H9 (cell line): ENCODE measurements at places on chromosomes 12 and 14. TPM values are rescaled to one million over a fixed set of nuclear protein-coding genes. Genes with fewer than 3 reads are reported as not detected.
A peak's percentile ranks its signal among the peaks of the same experiment; 100 is the strongest.

DNA sequence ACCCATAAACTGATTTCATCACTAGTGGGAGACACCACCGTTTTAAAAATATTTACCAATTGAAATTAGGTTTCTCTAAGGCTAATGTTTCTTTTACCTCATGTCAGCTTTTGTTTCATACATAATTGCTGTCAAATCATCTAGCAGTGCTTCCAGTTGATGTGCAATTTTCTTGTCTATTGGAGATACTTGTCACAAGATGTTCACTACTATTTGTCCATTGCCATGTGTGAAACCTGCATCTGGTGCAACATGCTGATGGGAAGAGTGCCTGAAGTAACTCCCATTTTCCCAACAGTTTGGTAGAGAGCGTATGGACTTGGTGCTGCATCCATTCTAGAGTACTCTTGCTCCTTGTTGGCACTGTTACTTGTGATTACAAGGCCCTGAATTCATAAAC lies 9.7 kb downstream of the XPOT start:
- no peak overlapping the region for H3K27ac ChIP-seq
- no peaks in the 10 kb centered on the region for H3K27me3 ChIP-seq
- DNase-seq, result no peak
- peaks cover 83% of the 10 kb centered on the region for H3K36me3 ChIP-seq

- H3K27me3 ChIP-seq, result no peaks in the 10 kb centered on the region
- H3K36me3 ChIP-seq, result peaks cover 3% of the 10 kb centered on the region
- no peak overlapping the region for H3K27ac ChIP-seq
- H3K4me3 ChIP-seq, result no peak overlapping the region
Observed at GRCh38 chr12:1319212-1319611, 275.2 kb downstream of the FBXL14 start.

GRCh38 chr12:108043286-108043685 lies 85.8 kb upstream of the WSCD2 start:
- no peak for DNase-seq
- no peak overlapping the region for H3K4me3 ChIP-seq
- H3K4me1 ChIP-seq, result no peaks in the 10 kb centered on the region
- no peaks in the 10 kb centered on the region for H3K36me3 ChIP-seq
- no peaks in the 10 kb centered on the region for H3K27me3 ChIP-seq

- H3K4me1 ChIP-seq, result no peaks in the 10 kb centered on the region
- no peak for DNase-seq
- H3K27ac ChIP-seq, result no peak overlapping the region
- no peaks in the 10 kb centered on the region for H3K27me3 ChIP-seq
- H3K36me3 ChIP-seq, result no peaks in the 10 kb centered on the region
Observed at GRCh38 chr12:114921781-114922180, 237.8 kb upstream of the TBX3 start.

GRCh38 chr14:20630340-20631022 lies 11.0 kb downstream of the OR6S1 start:
- no peaks in the 10 kb centered on the region for H3K4me1 ChIP-seq
- DNase-seq, result peak; percentile 70
- H3K4me3 ChIP-seq, result peak overlapping the region; percentile 94
- H3K27ac ChIP-seq, result no peak overlapping the region
- peaks cover 8% of the 10 kb centered on the region; the same call in 1 of the 2 replicates for H3K27me3 ChIP-seq
- no peaks in the 10 kb centered on the region for H3K36me3 ChIP-seq

GRCh38 chr12:122966743-122967550 lies 684 bp upstream of the ABCB9 start:
- H3K4me1 ChIP-seq, result no peaks in the 10 kb centered on the region
- no peak for DNase-seq
- H3K4me3 ChIP-seq, result peak overlapping the region; percentile 11; the same call in 2 of the 3 replicates
- H3K36me3 ChIP-seq, result no peaks in the 10 kb centered on the region
- H3K27me3 ChIP-seq, result no peaks in the 10 kb centered on the region
- H3K27ac ChIP-seq, result no peak overlapping the region

DNA sequence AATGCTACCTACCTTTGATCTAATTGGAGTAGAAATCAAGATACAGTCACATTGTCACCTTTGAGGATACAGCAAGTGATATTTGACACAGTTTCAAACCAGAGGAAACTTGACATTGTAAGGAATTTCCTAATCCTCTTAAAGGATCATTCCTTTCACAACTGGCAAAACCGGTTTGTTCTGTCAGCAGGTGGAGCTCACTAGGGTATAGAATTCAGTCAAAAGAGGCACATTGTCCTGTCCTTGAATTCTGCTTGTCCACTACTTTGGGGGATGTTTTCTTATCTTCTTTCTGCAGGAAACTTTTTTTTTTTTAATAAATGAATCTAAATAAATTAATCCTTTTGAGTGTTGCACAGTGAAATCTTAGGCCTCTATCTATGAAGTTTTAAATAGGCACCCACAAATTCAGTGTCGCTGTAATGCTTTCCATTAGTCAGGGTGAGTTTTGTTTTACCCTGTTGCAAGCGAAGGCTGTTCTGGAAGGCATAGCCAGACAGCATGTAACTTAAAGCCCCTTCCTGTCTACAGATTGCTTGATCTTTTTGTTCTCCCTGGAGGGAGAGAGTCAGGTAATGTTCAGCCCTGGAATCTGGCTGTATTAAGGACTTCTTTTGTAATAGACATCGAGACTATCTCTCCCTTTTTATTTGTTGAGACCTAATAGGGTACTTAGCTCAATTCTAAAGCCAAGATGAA lies 285.0 kb upstream of the RGS6 start:
- peak; percentile 38 for DNase-seq
- no peaks in the 10 kb centered on the region for H3K27me3 ChIP-seq
- peak overlapping the region; percentile 66 for H3K27ac ChIP-seq
- H3K36me3 ChIP-seq, result peaks cover 23% of the 10 kb centered on the region
- H3K4me1 ChIP-seq, result peaks cover 4% of the 10 kb centered on the region

- no peak overlapping the region for H3K27ac ChIP-seq
- H3K27me3 ChIP-seq, result no peaks in the 10 kb centered on the region
- no peaks in the 10 kb centered on the region for H3K4me1 ChIP-seq
Observed at GRCh38 chr12:42892702-42893551, 303.4 kb upstream of the PRICKLE1 start.

DNA sequence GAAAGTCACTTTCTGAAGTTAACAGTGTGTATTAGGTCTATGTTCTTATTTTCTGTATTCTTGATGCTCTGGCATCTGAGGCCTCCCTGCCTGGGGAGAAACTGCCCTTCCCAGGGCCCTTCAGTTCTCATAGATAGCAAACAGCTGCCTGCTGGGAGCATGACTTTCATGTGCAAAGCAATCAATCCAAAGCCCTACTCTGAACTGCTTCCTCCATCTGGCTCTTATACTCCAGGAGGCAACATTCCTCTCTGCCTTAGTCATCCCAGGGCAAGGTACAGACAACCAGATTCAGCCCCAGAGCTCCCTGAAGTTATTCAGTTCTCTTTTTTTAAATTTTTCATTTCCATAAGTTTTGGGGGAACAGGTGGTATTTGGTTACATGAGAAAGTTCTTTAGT lies 41.7 kb upstream of the RIN3 start:
- no peak overlapping the region; the same call in 2 of the 3 replicates for H3K4me3 ChIP-seq
- peak; percentile 75 for DNase-seq
- H3K27me3 ChIP-seq, result no peaks in the 10 kb centered on the region; the same call in 1 of the 2 replicates

DNA sequence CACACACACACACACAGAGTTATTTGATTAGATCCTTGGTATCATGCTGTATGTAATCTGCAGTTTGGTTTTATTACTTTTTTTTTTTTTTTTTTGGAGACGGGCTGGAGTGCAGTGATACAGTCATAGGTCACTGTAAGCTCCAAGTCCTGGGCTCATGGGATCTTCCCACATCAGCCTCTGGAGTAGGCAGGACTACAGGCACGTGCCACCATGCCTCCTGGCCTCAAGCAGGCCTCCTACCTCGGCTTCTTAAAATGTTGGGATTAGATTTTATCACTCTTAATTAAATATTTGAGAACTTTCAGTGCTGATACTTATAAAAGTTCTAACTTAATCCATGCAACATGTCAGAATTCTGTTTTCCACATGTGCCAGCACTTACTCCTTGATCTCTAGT lies 31.3 kb upstream of the PSEN1 start:
- peaks cover 45% of the 10 kb centered on the region; the same call in 2 of the 3 replicates for H3K36me3 ChIP-seq
- no peak overlapping the region for H3K27ac ChIP-seq
- no peak for DNase-seq
- H3K4me1 ChIP-seq, result no peaks in the 10 kb centered on the region

Gene PLEKHD1
- 0.29 and 0.37 TPM in 2 replicates for total RNA-seq

Gene TAS2R42
- total RNA-seq, result not detected in 2 replicates
